Stimulated activated CD8-positive, alpha-beta memory T cell treated with anti-CD3 and anti-CD28 coated beads, Interleukin-4, amount 100 ng/mL, for 1 hour (primary cell): ENCODE measurements at places on chromosomes 2 and 18.

- DNase-seq: no peak
These were observed 87.4 kb downstream of the RNF144A start for GRCh38 chr2:7004636-7005035.

DNA sequence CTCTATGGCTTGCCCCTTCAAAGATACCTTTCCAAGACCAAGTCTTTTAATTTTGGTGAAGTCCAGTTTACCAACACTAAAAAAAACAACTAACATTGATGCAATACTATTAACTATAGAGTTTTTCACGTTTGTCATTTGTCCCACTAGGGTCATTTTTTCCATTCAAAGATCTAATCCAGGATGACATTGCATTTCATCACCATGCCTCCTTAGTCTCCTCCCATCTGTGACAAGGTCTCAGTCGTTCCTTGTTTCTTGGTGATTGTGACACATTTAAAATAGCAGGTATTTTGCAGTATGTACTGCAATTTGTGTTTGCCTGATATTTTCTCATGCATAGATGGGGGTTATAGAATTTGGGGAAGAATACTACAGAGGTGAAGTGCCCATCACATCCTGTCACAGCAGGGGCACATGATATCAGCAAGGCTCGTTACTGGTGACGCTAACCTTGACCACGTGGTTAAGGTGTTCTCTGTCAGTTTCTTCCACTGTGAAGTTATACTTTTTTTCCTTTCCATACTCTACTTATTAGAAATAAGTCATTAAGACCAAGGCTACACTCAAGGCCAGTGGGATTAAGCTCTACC is 799.2 kb upstream of the RAB6C start:
- no peak for DNase-seq

- no peak for DNase-seq
These were observed 82.7 kb downstream of the LTBP1 start for GRCh38 chr2:33029459-33029858.

GRCh38 chr2:240129311-240129710 is 6.8 kb downstream of the COPS9 start:
- no peak for DNase-seq

- no peak for DNase-seq
These were observed 97.9 kb upstream of the ATL2 start for GRCh38 chr2:38474715-38475566.

DNA sequence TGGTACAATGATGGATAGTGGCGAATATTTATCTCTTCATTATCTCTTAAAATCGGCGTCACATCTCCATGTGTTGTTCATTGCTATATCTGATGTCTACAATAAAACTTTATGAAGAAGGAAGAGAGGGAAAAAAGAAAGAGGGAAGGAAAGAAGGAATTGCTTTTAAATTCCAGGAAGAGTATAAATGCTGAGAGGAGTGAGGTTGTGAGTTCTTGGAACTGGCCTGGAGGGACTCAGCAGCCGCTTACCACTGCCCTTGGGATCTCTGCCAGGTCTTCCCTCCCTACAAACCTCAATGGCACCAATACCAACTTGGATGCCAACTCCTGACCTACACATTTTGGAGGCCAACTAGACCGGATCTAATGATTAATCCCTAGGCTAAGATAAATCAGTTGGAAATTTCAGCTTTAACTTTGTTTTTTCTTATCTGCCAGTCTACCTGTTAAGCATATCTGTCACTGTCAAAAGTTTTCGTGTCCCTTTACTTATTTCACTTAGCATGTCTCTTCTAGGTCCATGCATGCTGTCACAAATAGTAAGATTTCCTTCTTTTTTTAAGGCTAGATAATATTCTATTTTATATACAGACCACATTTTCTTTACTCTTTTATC is 9.8 kb downstream of the SCN9A start:
- no peak for DNase-seq

DNA sequence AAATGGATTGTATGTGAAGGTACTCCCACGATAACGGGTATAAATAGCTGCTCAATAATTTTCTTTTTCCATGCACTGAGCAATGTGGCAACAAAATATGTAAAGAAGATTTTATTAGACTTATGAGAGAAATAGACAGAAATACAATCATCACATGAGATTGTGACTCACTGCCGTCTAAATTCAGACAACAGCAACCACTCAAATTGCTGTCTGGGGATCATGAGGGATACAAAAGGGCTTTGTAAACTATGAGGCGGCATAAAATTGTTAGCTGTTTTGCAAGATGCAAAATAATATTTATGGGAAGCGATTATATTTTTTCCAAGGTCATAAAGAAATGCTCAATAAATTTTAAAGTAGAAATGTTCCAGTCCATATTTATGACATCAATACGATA is 259.1 kb upstream of the AGAP1 start:
- no peak for DNase-seq

GRCh38 chr2:27954771-27955383 is 64.3 kb downstream of the BABAM2 start:
- no peak for DNase-seq

DNA sequence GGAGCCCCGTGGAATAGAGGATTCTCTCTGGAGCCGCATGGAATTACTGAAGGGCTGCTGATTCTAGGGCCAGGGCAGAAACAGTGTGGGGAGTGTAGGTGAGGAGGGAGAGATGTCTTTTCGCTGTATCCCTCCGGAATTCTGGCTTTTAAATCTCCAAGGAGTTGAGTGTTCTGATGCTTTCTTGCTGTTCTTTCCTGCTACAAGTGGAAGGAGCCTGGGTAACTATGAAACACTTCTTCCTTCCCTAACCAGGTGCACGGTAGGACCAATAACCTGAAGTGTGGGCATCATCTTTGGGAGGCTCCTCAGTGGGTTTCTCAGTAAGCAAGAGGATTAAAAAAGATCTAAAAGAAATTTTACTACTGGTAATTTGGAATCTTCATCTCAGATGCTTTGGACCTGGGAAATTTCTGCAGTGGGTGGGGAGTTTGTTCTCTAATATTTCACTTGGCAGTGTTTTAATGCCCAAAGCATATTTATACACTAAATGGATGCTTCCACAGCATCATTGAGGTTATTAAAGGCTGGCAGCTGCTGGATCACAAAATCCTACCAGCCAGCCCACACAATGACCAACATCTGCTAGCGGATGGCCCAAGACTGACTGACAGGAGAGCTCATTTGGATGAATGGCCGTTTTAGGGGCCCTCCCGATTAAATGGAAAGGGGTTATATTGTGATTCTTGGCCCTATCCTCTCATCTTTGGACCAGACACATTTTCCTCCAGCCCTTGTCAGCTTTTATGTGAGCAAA is 2.1 kb downstream of the EML6 start:
- no peak for DNase-seq

GRCh38 chr2:55807900-55808299 is 114.3 kb upstream of the PNPT1 start:
- DNase-seq: no peak

- DNase-seq: no peak
These were observed 459.7 kb downstream of the LRATD1 start for GRCh38 chr2:15092181-15092580.

- DNase-seq: no peak
These were observed 141.9 kb upstream of the CTAGE1 start for GRCh38 chr18:22559414-22560274.
